ENCODE measurements at places on chromosomes 7 and 10. TPM values are rescaled to one million over a fixed set of nuclear protein-coding genes. Genes with fewer than 3 reads are reported as not detected.

GRCh38 chr10:96896884-96897589, 64.9 kb downstream of the LCOR start:
- DNase-seq, result no peak

DNA sequence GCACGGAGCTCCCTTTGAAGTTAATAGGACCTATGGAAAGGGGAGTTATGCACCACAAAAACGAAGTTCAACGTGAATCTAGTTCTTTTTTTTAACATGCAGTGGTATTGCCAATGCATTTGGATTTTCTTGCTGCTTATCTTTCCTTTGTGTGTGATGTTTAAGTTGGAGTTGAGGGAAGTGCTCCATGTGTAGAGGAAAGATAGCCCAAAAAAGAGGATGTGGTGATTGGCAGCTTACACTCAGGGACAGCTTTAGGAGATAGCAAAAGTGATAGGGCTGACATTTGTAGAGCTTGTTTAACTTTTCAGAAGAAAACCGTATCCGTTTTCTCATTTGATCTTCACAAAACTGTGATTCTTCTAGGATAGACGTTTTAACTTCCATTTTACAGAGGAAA, 101.3 kb downstream of the MDFIC start:
- DNase-seq, result no peak

GRCh38 chr10:61411706-61412105, 41.5 kb downstream of the TMEM26 start:
- no peak for DNase-seq

DNA sequence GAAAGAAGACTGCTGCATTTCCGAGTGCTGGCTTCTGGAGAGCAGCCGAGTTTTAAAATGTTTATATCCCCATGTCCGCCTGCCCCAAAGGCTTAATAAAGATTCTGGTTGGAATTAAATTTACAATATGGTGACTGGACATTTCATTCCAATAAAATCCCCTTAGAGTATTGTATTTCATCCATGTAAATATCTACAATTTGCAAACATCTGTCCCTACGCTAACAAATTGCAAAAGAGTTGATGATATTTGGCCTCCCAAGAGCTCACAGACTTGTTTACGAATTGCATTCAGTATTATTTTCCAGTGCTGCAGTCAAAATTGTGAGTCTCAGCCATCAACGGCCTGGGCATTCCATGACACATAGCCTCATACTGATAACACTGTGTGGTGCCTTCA, 50.1 kb downstream of the PLEKHS1 start:
- DNase-seq, result no peak

DNA sequence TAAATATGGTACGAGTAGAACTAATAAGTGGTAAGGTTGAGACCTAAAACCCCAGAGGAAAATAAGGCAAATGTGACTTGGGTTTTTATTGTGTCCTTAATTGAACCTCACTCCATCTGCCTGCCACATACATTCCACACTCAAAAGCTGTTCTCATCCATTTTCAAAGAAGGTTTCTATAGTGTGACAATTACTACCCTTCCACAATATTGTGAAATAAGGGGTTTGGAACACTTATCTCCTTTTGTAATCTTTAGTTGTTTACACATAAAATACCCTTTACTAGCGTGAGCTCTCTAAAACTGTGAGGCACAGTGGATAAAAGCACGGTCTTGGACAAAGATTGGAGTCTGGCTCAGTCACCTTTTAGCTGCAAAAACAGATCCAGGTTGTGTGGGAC, 166.6 kb downstream of the THSD7A start:
- no peak for DNase-seq

DNA sequence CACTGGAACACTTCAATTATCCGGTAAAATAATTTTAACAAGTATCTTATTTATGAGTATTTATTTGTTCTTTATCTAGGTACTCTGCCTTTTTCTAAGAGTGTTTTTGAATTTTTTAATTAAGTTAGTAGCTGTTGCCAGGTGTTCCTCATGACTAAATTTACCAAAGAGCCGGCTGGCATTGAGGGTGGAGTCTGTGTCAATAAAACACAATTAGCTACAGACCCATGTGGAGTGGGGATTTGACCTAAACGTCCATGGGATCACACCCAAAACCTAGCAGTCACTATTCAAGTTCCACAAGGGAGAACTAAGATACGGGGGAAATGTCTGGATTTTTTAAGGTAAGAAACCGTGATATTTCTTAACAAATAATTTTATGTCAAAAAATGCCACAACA, 9.8 kb downstream of the SLC16A12 start:
- no peak for DNase-seq

DNA sequence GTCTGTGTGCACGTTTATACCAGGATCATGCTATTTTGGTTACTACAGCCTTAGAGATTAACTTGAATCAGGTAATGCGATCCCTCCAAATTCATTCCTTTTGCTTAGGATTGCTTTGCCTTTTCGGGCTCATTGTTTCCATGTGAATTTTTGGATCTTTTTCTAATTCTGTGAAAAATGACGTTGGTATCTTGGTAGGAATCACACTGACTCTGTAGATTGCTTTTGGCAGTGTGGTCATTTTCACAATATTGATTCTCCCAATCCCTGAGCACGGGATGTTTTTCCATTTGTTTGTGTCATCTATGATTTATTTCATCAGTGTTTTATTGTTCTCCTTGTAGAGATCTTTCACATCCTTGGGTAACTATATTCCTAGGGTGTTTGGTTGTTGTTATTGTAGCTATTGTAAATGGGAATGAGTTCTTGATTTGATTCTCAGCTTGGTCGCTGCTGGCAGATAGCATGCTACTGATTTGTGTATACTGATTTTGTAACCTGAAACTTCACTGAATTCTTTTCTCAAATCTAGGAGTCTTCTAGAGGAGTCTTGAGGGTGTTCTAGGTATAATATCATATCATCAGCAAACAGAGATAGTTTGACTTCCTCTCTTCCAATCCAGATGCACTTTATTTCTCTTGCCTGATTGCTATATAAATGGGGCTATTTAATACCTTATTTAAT, 18.2 kb downstream of the SNX8 start:
- no peak for DNase-seq

- DNase-seq, result peak; percentile 44
Measured at GRCh38 chr7:88344956-88345832, 38.5 kb upstream of the STEAP4 start.

DNA sequence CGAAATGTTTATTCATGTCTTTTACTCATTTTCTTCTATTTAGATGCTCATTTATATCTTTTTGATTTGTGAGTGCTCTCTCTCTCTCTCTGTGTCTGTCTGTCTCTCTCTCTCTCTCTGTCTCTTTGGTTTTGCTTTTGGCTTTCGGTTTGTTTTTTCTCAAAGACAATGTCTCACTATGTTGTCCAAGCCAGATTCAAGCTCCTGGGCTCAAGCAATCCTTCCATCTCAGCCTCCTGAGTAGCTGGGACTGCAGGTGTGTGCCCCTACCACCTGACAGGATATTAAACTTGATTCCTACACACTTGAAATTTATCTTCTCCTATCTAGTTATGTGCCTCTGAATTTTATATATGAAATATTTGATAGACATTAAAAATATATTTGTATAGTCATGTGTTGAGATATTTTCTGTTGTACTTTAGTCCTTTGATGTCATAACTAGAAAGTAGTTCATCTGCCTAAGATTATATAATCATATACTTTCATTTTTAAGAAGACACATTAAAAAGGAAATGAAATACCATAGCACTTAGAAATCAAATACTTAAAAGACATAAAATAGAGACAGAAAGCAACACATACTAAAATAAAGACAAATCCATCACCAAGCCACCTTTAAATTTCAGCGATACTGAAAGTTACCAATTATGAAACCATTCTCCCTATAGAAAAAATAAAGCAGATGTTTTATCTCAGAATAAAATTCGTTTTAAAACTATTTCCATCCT, 68.1 kb upstream of the SFMBT2 start:
- no peak for DNase-seq

GRCh38 chr7:7861211-7861633, 107.4 kb upstream of the GLCCI1 start:
- DNase-seq, result no peak

DNA sequence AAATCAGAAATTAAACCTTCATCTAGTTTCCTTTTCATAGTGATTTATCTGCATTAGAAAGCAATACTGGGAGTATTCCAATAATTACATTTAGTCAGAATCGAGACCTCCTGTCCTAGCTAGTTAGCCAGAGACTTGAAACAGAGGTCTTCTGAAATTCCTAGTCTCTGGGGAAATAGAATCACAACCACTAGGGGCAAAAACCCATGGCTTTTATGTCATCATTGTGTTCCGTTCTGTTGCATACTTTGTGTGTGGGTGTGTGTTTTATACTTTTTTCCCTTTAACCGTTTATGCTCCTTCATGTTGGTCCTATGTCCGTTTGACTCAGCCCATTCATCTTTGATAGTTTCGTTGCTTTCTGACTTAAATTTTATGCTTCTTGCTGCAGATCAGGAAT, 79.8 kb downstream of the RALA start:
- DNase-seq, result no peak

DNA sequence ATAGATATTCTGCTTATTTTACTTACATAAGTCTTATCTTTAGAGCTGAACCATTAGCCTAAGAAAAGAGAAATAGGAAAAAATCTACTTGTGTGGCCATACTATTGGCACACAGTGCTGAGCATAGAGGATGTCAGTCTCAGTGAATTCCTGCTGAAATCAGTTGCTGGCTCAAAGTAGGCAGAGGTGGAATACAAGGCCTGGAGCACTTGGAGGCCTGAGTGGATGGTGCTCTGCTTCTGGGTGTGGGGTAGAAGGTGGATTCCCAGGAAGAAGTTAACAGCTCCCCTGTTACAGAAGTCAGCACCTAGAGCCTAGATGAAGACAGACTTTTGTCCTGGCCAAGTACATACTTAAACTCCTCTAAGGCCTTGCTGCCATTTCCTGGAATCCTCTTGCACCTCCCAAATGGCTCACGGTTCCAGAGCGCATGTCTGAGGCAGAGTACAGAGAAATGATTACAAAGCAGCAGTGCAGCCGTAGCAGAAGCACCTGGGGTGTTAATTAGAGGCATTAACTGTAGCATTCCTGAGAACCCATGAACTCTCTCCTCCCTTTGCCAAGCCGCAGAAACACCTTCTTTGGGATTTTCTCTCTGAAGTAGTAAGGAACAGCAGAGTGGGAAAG, 18.0 kb upstream of the XPNPEP1 start:
- DNase-seq, result no peak

DNA sequence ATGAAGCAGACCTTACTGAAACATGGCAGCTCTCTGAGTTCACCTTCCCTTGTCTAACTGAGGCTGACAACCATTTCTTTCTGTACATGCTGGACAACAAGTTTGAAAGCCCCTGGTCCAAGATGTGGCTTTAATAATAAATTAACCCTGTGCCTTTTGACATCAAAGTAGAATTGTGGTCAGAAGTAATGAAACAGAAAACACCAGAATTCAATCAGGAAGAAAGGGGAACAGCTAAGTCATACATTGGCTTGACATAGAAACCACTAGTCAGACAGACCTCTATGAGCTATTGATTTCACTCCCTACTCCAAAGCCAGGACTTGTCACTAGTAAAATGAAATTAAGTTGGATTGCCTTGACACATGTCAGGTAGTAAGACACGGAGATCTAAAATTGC, 175.2 kb upstream of the ASAH2 start:
- DNase-seq, result no peak

DNA sequence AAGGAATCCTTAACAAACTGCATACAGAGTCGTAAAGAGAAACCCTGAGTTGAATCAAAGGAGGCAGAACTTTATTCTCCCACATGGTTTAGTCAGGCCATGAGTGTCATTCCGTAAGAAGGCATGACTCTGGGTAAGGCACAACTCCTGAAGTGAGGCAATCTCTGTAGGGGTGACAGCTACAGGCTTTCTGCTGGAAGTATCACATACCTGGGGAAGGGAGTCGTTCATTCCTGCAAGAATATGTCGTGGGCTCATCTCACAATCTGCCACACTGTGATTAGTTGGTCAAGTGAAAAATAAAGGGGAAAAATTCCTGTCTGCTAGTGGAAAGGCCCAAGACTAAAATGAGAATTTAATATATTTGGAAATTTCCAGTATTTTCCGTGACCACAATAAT, 392.6 kb downstream of the POM121L12 start:
- no peak for DNase-seq

- DNase-seq, result no peak
Measured at GRCh38 chr10:69939061-69939460, 113.6 kb upstream of the MACROH2A2 start.

Gene TLX1
- total RNA-seq, result not detected

Gene ZNF488
- total RNA-seq, result 1.8 TPM

Gene MBL2
- total RNA-seq, result 0.12 TPM

Gene CTTNBP2
- total RNA-seq, result 10.6 TPM

Gene TMEM236
- 0.46 TPM for total RNA-seq

Gene AGR3
- 50.9 TPM for total RNA-seq
